ENCODE measurements at places on chromosomes 13 and 19.

DNA sequence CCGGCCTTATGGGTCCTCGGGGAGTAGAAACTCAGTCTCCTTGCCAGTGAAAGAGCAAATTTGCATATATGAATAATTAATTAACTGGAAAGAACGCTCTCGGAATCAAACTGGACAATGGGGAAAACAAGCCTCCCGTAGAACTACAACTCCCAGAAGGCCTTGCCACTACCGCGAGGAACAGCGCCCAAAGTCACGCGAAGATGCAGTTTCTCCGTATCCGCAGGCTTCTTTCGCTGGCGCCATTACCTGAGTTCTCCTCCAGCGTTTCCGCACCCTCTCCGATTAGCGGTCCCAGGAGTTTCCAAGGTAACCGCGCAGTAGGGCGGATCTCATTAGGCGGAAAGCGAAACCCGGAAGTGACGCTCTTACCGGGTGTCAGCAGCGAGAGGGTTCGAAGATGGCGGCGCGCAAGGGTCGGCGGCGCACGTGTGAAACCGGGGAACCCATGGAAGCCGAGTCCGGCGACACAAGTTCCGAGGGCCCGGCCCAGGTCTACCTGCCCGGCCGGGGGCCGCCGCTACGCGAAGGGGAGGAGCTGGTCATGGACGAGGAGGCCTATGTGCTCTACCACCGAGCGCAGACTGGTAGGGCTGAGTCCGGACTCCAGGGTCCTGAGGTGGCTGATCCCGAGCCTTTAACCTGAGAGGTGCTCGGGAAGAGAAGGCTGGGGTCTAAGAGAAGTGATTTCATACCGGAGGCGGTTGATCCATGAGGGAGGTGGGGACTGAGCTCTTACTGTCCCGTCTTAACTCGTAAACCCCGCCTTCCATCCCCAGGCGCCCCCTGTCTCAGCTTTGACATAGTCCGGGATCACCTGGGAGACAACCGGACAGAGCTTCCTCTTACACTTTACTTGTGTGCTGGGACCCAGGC is at the start of gene GRWD1:
GRWD1 (plus strand) TSS at position 378 of the 876 bp plus-strand sequence; CDS start at position 401, 23 bp downstream.
- peak; percentile 91 for DNase-seq

DNA sequence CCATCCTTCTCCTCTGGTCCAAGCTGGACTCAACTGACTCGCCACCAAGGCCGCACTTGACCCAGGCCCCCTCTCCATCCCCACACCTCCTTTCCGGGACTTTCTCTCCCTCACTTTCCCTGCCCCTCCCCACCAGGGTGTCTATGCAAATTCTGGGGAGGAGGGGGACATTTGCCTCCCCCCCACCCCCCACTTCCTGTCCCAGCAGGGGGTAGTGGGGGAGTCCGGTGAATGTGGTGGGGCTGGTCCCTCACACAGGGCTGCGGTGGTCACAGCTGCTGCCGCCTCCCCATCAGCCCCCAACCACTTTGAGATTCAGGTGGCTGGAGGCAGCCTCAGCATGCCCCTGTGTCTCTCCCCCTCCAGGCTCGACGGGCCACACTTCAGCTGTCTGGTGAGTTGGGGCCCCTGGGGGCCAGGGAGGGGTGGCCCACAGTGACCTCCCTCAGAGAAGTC is 870 bp downstream of the SPIB start:
- DNase-seq = no peak

DNA sequence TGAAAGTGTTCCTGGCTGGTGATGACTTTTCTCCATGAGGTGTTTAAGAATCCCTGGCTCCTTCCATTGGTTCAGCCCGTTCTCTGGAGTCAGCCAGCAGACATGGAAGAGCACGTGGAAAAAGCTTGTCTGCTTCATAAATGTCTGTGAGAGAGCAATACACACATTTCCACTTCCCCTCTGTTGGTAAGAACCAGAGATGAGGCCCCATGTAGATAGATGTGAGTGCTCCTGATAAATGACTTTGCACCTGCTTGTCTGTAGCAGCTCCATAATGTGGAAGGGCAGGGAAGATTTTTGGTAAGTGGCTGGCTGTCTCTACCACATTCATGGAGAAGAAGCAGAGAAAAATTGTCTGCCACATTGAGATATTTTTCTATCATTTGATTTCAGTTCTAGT is 325.8 kb downstream of the LMO7 start:
- no peak for DNase-seq

- DNase-seq = no peak
Observed at GRCh38 chr19:30371161-30371836, 885 bp upstream of the ZNF536 start.

- no peak for DNase-seq
Observed at GRCh38 chr19:41476583-41476982, 33.6 kb downstream of the ERICH4 start.

- DNase-seq = no peak
Observed at GRCh38 chr19:1745589-1746031, 7.7 kb upstream of the ONECUT3 start.

GRCh38 chr13:112835796-112836195 is 133.2 kb upstream of the MCF2L start:
- no peak for DNase-seq

GRCh38 chr19:53649746-53650593 is 18.2 kb downstream of the DPRX start:
- DNase-seq = no peak
